ENCODE measurements at places on chromosomes 1 and 21. TPM values are rescaled to one million over a fixed set of nuclear protein-coding genes. Genes with fewer than 3 reads are reported as not detected.

DNA sequence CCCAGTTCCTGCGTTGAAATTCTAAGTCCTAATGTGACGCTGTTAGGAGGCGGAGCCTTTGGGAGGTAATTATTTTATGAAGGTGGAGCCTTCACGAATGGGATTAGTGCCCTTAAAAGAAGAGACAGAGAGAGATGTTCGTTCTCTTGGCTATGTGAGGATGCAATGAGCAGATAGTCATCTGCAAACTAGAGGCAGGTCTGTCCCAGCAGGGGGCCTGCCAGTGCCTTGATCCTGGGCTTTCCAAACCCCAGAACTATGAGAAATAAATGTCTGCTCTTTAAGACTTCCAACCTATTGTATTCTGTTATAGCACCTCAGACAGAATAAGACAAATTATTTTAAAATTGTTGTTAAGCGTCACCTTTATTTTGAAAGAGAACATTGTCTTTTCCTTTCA is 123.1 kb upstream of the KCNJ6 start:
- DNase-seq: no peak

- no peak for DNase-seq
Observed at GRCh38 chr21:44490816-44491215, 35.5 kb downstream of the LRRC3 start.

- no peak for DNase-seq
Observed at GRCh38 chr1:184215274-184215925, 163.9 kb downstream of the TSEN15 start.

DNA sequence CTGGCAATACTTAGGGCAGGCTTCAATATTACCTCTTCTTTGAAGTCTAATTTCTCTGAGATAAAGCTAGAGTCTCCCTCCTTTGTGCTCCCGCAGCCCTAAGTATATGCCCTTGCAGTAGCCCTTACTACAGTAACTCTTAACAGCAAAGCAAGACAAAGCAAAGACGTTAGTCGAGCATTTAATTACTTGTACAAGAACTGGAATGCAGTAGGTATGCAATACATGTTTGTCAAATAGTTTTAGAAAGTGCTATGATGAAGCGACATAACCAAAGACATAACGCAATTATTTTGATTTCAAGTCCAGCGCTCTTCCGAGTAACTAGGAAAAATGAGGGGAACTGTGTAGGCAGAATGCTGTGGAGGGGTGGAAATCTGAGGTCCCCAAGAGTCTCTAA is 1.6 kb downstream of the P3H1 start:
- no peak for DNase-seq

DNA sequence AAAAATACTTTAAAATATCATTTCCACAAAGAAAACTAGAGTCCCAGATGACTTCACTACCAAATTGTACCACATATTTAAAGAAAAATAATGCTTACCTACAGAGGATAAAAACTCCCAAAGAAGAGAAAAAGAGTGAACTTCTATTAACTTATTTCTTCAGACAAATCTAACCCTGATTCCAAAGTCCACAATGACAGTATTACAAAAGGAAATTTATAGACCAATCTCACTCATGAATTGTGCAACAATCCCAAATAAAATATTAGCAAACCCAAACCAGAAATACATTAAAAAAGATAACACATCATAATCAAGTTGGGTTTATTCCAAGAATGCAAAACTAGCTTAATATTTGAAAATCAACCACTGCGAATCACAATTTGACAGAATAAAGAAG is 161.4 kb upstream of the GALNT2 start:
- DNase-seq: no peak

GRCh38 chr1:21909787-21910503 is 27.2 kb downstream of the HSPG2 start:
- DNase-seq: peak; percentile 60

Gene TEDDM1
- not detected for polyA plus RNA-seq

DNA sequence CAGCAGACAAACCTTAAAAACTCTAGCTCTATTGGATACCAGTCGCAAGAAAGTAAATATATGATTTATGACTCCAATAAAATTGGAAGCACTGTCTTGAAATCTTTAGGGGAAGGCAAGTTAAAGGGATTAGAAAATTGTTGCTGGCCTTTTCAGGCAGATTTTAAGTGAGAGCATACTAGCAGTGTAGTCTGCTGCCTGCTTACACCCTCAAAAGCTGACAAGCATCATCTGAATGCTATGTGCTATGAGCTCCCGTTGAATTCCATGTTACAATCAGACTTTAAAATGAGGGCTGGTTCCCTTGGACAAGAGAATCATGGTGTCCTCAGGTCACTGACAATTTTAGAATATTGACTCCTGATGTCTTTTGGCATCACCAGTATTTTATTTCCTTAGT is 271.1 kb upstream of the C1orf105 start:
- DNase-seq: peak; percentile 38

GRCh38 chr1:35122311-35122710 is 43.1 kb downstream of the ZMYM1 start:
- DNase-seq: no peak

Gene SERTAD4
- polyA plus RNA-seq: 0.22 TPM
